Colonic mucosa (tissue), 4 donors: ENCODE measurements at places on chromosomes 2 and 18. TPM values are rescaled to one million over a fixed set of nuclear protein-coding genes. Genes with fewer than 3 reads are reported as not detected.

The TMEM178A gene
- total RNA-seq, result 1.0 TPM

The NHEJ1 gene
- 51.1 TPM for total RNA-seq

The AGXT gene
- total RNA-seq, result 1.9 TPM

The SALL3 gene
- 0.05 TPM for total RNA-seq

The MYOM1 gene
- 2.8 TPM for total RNA-seq

The ASXL3 gene
- total RNA-seq, result 0.59 TPM
